AG04449 (cell line): ENCODE measurements at places on chromosomes 11 and 22.

DNA sequence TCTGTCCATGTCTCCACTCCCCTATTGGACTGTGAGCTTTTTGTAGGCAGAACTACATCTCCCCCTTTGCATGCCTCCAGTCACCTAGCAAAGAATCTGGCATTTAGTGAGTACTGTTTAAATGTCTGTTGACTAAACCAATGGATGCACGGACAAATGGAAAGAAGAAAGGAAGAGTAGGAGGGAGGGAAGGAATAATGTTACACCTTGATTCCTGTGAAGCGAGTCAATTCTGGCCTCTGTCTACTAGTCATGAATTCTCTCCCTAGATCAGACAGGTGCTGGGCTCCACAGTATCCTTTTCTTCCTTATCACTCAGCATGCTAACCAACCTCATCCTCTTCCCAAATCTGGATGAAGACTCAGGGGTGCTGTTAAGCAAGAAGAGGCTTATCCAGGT lies 33.6 kb downstream of the GALNT18 start:
- no peak for DNase-seq

DNA sequence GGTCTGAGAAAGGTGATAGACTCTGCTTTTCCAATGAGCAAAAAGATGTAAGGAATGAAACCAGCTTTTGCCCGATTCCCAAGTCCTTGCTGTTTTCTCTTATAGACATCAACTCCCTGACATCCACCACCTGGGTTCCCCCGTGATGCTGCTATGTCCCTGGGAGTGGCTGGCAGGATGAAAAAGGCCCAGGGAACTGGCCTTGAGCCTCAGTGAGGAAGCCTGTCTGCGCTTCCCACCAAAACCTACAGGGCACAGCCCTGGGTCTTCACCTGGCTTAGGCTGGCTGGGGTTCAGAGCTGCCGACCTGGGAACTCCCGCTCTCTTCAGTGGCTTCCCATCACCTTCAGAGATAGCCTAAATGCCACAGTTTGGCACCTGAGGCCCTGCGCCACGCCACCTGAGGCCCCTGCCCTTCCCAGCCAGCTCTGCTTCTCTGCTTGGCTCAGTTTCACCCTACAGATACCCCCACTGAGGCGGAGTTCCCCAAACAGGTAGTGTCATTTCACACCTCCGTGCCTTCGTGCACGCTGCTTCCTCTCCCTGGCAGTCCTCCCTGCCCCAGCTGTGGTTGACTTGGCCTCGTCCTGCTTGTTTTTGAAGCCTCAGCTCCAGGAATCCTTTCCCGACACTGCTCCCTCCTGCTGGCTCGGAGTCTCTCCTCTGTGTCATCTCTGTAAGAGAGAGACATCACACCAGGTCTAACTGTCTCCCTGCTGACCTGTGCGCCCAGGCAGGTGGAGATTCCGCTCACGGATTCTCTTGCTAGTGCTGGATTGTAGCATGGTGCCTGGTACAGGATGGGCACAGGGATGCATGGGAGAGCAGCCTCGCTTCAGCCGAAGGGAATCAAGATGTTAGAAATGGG lies 10.7 kb downstream of the SLC37A2 start:
- no peak for DNase-seq

- DNase-seq: no peak
Observed at GRCh38 chr22:37932821-37933578, 20.4 kb downstream of the C22orf23 start.

DNA sequence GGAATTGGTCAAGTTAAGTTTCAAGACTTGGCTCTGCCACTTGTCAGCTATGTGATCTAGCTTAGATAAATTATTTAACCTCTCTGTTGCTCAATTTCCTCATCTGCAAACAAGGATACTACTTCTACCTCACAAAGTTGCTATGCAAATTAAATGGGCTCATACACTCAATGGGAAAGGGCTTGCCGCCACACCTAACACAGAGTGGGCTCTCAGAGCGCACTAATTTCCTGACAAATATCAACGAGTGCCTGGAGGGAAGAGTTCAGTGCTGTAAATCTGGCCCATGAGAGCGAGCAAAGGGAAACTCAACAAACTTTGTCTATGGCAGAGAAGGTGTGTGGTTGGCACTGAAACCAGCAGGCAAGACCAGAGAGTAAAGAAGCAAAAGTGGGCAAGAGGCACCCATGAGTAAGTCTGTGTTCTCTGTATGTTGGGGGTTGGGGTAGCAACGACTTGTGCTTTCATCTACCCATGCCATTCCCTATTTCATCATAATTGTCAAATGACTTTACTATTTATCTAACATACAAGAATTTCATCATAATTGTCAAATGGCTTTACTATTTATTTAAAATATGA lies 60.7 kb upstream of the PHF21A start:
- no peak for DNase-seq

DNA sequence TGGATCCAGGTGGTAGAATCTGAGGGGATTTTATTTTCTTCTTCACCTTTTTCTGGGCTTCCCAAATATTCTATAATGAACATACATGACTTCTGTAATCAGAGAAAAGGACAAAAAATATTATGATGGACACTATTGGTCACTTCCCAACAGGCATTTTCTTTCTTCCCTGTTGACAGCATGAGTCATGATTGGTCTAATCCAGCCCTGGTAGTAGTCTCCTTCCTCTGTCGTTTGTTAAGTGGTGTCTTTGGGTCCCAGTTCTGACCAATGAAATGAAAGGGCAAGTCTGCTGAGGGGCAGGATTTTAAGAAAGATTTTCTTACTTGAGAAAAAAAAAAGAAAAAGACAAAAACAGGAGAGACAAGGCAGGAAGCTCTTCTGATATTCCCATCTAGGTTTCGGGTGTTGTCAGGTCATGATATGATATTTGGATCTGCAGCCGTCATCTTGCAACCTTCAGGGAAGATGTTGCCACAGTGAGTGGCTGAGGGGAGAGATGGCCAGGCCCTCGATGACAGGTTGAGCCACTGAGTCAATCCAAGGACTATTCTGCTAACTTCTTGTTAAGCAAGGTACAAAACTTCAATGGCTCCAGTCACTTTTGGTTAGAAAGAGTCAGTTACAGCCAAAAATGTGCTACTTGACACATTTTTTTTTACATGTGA lies 23.3 kb upstream of the PLEKHB1 start:
- no peak for DNase-seq

GRCh38 chr11:76190376-76190775 lies 15.9 kb downstream of the WNT11 start:
- DNase-seq: no peak

DNA sequence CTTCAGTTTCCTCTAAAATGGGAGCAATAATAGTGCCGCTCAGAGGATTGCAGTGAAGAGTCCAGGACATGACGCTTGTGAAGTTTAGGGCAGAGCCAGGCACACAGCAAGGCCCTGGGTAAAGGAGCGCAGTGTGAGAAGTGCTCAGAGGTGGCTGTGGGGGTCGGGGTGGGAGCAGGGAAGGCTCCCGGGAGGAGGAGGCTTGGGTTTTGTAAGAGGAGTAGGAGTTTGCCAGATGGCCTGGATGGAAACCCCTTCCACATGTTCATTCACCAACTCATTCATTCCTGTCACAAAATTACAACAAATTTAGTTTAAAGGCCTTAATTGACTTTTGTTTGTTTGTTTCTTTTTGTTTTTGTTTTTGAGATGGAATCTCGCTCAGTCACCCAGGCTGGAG lies 17.0 kb downstream of the CRYBB2 start:
- no peak for DNase-seq

DNA sequence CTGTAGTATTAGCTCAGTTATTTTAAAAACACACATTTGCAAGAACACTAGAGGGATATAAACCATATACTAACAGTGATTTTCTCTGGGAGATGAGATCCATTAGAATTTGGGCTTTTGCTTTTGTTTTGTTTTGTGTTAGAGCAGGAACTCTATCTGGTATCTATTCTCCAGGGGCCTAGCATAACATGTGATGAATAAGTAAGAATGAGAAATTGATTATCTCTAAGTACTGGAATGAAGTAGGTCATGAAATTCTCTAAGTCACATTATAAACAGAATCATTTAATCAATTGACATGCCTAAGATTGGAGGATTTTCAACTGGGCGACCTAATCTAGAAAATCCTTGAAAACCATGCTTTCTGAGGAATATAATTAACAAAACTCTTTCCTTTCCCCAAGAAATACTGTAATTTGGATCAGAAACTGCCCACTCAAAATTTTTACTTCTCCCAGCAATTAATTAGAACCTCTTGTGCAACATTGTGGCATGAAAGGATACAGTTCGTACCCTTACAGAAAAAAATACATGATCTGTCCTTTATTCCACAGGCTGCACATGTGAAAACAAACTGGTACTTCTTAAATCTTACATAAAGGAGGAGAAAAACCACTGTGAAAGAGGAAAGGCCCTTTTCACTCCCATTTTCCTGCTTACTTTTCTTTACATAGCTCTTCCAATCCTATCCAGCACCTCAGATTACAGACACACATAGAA lies 93.5 kb downstream of the MRTFA start:
- no peak for DNase-seq

DNA sequence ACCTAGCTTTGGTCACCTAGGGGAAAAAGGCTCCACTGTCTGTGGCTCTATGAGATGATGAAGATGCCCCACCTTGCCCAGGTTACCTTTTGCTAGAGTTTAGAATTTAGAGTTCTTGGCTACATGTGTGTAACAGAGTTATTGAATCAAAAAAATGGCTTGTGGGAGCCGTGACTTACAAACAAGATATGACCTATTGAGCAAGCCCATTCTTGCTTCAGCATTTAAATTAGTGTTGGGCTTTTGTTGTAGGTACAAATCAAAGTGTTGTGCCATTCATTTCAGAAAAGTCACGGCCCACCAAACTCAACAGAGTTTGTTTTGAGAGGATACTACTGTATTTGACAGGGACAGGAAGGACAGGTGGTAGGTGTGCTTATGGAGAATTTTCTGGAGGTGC lies 768.8 kb downstream of the NTM start:
- DNase-seq: no peak

GRCh38 chr11:95680169-95680929 lies 109.2 kb downstream of the FAM76B start:
- peak; percentile 84 for DNase-seq

GRCh38 chr11:65525546-65526480 lies 930 bp downstream of the SCYL1 start:
- DNase-seq: no peak

DNA sequence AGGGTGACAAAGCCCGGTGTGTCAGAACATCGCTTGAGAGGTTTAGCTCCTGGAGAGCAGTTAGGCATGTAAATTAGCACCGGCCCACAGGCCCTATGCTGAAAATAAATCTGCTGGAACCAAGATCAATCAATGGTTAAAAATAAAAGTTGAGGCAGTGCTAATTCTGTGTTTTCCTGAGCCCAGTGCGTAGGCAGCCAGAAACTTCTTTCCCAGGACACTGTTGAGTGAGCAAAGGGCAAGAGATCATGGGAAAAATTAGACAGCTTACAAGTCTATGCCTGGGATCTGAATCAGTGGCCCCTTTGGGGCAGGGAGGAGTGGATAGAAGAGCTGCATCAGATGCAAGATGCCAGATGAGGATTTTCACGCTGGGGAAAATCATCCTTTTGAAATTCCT lies 539.2 kb downstream of the BUD13 start:
- DNase-seq: no peak

DNA sequence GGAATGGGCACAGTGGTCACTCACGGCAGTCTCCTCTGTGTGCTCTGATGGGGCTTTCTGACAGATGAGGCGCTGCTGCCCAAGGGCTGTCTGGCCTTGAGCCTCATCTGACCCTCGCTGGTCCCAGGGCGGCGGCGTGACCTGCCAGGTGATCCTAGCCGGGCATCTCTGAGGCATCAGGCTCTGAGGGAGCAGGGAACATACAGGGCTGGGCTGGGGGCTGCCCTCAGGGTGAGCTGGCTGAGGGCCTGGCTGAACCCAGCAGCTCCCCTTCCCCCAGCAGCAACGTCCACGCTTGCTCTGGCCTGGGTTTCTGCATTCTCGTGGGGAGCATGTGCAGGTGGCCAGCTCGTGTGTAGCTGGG lies 47.6 kb downstream of the MOB2 start:
- DNase-seq: no peak

GRCh38 chr11:65777821-65778361 lies 2.9 kb downstream of the AP5B1 start:
- DNase-seq: no peak

GRCh38 chr11:112050721-112051120 lies 23.1 kb downstream of the PIH1D2 start:
- DNase-seq: no peak
